AG04450 (cell line): ENCODE measurements at places on chromosomes 12 and 14.

- no peak for DNase-seq
These were observed 179.8 kb upstream of the DYRK2 start for GRCh38 chr12:67468549-67469245.

GRCh38 chr14:34424488-34424887 is 37.6 kb downstream of the SPTSSA start:
- no peak for DNase-seq

- DNase-seq: no peak
These were observed 151.8 kb upstream of the GARIN6 start for GRCh38 chr12:99495799-99496198.

DNA sequence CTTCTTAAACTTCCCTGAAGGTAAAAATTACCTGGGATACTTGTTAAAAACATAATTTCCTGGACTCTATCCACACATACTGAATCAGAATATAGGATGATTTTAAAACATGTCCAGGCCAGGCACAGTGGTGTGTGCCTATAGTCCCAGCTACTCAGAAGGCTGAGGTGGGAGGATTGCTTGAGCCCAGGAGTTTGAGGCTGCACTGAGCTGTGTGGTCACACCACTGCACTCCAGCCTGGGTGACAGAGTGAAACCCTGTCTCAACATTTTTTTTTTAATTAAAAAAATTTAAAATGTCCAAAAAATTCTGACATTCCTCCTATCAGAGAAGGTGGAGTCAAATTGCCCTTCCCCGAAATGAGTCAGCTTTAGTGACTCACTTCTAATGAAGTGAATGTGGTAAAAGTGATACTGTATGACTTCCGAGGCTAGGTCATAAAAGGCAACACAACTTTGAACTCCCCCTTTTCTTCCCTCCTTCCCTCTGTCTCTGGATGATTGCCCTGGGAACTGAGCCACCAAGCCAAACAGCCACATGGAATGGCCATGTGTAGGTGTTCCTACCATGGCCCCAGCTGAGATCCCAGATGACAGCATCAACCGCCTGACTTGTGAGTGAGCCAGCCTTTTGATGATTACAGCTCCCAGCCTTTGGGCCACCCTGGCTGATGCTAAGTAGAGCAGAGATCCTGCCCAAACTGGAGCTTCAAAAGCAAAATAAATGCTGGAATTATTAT is 36.3 kb downstream of the LIMA1 start:
- peak; percentile 87 for DNase-seq

DNA sequence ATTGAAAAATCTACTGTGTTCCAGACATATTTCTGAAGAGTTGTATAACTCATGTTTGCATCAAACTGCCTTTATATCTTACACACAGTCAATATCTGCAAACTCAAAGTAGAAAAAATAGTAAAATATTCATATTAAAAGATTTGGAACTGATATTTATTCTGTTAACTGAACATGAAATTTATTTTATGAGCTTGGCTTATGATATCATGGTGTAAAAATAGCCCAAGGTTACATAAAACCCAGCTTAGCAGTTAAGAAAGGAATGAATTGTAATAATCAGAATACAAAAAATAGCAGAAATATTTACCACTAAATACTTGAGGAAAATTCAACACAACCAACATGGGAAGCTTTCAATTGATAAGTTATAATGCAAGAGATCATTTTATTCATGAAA is 367.9 kb downstream of the FLRT2 start:
- DNase-seq: no peak

GRCh38 chr12:131493068-131493826 is 217.6 kb upstream of the SFSWAP start:
- no peak for DNase-seq

GRCh38 chr12:56836800-56837663 is 73.9 kb downstream of the HSD17B6 start:
- DNase-seq: peak; percentile 7

GRCh38 chr12:46342562-46343033 is 30.0 kb downstream of the SLC38A2 start:
- no peak for DNase-seq

DNA sequence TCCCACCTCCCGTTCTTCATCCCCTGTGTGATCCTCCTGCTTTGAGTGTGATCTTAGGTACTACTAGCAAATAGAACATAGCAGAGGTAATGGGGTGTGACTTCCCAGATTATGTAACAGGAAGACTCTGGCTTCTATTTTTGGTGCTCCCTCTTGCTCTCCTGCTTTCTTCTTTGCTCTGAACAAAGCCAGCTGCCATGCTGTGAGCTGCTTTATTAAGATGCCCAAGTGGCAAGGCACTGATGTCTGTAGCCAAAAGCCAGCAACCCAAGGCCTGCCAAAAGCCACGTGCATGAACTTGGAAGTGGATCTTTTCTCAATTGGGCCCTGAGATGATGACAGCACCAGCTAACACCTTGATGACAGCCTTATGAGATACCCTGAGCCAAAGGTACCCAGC is 5.8 kb upstream of the MFAP5 start:
- DNase-seq: no peak

- no peak for DNase-seq
These were observed 312.8 kb upstream of the SLC16A7 start for GRCh38 chr12:59282999-59283398.

GRCh38 chr14:35991356-35991755 is 165.2 kb downstream of the BRMS1L start:
- DNase-seq: no peak

DNA sequence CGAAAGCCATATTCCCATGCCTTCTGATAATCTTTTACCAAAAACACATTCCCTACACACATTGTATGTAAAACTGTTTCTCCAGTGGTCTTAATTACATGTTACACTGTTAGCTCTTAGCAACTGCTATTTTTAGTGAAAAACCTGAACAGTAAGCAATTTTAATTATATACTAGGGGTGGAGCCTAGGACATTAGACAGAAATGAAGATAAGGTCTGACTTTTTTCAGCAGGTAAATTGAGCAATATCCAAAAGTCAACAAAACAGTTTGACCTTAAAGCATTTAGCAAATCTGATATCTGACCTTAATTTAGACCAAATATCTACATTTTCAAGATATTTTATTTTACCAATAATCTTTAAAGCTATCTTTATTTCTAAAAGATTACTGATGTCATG is 60.2 kb downstream of the PDE6H start:
- DNase-seq: no peak

- no peak for DNase-seq
These were observed 4.9 kb upstream of the SUSD6 start for GRCh38 chr14:69606258-69607184.

DNA sequence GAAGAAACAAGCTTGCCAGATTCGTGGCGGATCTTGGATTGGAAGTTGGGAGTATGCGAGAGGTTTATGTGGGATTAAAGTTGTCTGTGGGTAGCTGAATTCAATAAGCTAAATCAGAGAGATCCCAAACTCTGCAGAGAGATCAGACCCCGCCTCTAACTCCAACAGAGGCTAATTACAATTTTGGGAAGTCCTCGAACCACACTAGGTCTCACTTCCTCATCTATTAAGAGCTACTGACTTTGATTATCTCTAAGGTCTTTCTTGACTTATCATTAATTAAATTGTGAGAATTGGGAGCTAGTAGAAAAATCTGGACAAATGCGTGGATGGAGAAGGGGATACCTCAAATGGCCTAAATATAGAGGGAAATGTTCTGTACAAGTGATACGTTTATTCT is 9.1 kb downstream of the NTF3 start:
- no peak for DNase-seq

DNA sequence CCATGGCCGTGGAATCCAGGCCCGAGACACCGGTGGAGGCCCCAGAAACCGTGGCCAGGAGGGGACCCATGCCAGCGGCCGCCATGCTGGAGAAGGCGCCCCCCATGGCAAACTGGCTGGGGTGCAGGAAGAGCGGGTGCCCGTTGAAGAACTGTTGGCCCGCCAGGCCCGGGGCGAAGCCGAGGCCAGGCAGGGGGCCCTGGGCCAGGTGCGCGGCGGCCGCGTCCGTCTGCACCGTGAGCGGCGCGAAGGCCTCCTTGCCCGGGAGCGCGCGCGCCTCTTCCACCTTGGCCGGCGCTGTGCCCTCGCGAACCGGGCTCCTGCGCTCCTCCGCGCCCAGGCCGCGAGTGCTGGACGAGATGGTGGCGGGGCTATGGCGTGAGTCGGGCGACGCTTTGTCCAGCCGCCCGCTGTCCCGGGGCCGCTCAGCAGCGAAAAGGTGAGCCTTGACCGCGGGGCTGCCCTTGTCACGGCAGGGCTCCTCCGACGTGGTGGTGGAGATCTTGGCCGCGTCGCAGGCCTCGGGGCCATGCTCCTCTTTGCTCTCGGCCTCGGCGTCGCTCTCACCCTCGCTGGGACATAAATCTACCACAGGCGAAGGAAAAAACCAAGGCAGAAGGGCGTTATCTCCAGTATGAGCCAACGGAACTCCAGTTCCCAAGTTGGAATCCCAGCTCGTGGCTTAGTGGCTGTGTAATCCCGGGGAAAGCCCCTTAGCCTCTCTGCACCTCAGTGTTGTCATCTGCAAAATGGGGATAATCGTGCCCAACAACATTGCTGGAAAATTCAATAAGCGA is 9.5 kb downstream of the TBX3 start:
- DNase-seq: no peak

- no peak for DNase-seq
These were observed 3.2 kb upstream of the CLEC4C start for GRCh38 chr12:7750350-7750749.

GRCh38 chr14:103122585-103122946 is 695 bp upstream of the TNFAIP2 start:
- no peak for DNase-seq

DNA sequence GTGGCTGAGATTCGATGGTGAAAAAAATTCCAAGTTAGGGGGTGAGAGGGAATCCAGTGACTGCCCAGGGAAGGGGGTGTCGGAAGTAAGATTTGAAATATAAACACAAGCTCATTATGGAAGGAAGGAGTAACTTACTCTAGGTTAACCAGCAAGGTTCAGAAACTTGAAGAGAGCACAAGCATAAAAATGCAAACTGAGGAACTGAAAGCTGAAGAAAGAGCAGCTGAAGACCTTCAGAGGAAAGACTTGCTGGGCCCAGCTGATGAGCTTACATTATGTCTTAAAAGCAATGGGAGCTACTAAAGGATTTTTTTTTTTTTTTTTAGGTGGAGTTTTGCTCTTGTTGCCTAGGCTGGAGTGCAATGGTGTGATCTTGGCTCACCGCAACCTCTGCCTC is 189.7 kb upstream of the GRIN2B start:
- no peak for DNase-seq

GRCh38 chr14:79271122-79271521 is 940.2 kb downstream of the DIO2 start:
- DNase-seq: no peak

- DNase-seq: no peak
These were observed 42.4 kb downstream of the CKAP4 start for GRCh38 chr12:106205208-106206069.

DNA sequence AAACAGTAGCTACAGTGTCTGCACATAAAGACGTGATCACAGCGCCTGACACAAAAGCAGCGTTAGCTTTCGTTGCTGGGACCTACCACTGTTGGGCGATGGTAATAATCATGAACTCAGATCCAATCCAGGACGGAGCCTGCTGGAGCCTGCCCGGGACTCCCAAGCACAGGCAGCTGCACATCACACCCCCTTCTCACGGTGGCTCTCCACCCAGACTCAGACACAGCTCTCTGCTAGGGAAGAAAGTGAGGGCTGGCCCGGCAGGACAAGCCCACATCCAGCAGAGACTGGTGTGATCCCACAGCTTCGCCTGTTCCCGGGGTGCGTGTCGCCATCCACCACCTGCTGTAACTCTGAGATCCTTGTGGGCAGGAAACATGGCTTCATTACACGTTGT is 49.9 kb upstream of the FOXN3 start:
- DNase-seq: no peak

- no peak for DNase-seq
These were observed 70.1 kb downstream of the PEBP1 start for GRCh38 chr12:118206107-118206412.

DNA sequence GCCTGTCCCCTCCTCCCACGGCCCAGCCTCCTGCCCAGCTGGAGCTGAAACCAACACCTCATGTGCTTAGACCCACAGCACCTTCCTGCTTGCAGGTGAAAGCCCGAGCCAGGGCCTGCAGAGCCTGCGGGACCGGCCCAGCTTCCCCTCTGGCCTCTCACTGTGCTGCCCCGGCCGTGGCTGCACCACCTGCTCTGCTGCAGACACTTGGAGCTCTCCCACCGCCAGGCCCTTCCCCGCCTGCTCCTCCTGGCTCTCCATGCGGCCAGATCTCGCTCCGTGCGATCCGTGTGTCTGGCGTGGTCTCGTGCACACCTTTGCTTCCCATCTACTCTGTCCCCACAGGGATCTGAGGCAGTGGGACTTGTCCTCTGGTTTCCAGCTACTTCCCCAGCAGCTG is 72.2 kb upstream of the FBRSL1 start:
- no peak for DNase-seq

DNA sequence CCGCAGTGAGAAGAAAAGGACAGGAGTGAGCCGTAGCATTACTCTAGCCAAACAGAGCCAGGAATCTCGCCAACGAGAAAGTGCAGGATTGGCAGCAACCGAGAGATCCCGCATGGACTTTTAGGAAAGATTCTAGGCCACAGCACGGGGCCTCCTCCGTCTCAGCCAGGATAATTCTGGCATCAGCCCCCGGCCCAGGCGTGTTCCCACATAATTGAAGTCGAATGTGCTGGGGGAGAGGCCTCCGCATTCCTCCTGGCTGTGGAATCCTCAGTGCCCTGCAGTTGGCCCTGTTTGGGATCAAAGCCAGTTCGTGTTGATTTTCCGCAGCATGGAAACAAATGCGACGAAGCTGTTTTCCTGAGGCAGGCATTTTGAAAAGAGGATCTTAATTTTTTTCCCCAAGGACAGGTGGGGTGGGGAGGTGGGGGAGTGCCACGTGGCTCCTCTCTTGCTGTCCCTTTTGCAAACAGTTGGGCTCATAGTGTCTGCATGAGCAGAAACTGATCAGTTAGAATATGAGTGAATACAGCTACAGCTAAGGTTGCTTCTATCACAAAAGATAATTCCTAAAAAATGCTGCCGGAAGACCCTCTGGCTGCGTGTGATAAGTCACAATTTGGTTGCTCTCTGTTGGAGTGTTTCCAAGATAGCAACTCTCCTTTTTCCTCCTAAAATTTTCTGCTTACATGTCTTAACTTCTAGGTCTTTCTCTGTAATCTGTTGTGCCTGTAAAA is 37.3 kb upstream of the ATXN2 start:
- DNase-seq: no peak

DNA sequence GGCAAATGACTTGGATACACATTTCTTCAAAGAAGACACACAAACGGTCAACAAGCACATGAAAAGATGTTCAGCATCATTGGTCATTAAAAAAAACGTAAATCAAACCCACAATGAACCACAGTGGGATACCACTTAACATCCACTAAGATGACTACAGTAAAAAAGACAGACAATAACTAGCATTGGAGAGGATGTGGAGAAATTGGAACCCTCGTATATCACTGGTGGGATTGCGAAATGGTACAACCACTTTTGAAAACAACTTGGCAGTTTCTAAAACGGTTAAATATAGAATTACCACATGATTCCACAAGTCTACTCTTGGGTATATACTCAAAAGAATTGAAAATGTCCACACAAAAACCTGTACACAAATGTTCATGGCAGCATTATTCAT is 25.2 kb upstream of the PPFIBP1 start:
- DNase-seq: no peak

- no peak for DNase-seq
These were observed 19.7 kb upstream of the CLMN start for GRCh38 chr14:95339301-95339865.

GRCh38 chr14:91509878-91510170 is 286 bp downstream of the PPP4R3A start:
- no peak for DNase-seq
